ENCODE measurements at places on chromosomes 1 and 21.

DNA sequence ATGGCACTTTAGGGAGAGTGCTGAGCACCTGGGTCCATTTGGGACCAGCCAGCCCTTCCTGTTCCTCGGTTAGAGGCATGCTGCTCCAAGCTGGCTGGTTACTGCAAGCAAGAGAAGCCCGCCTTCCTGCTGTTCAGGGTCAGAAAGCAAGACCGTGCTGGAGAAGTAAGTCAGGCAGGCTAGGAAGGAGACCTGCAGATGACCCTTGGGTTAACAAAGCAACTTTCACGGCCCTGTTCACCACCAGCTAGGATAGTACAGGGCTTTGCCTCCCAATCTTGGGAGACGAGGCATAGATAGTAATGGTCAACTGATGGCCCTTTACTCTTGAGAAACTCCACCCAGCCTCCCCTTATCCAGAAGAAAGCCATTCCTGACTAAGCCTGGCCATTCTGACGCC is 136.1 kb downstream of the DHRS3 start:
- DNase-seq, result no peak

DNA sequence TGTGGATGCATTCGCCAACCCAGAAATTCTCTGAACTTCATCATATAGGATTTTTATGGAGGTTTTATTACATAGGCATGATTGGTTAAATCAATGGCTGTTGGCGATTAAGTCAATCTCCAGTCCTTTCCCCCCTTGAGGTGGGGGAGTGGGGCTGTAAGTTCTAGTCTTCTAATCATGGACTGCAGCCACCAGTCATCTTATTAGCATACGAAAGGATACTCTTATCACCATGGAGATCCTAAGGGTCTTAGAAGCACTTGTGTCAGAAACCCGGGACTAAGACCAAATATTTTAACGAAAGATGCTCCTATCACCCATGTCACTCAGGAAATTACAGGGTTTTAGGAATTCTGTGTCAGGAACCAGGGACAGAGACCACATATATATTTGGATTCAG is 36.3 kb downstream of the SDCCAG8 start:
- DNase-seq, result no peak

DNA sequence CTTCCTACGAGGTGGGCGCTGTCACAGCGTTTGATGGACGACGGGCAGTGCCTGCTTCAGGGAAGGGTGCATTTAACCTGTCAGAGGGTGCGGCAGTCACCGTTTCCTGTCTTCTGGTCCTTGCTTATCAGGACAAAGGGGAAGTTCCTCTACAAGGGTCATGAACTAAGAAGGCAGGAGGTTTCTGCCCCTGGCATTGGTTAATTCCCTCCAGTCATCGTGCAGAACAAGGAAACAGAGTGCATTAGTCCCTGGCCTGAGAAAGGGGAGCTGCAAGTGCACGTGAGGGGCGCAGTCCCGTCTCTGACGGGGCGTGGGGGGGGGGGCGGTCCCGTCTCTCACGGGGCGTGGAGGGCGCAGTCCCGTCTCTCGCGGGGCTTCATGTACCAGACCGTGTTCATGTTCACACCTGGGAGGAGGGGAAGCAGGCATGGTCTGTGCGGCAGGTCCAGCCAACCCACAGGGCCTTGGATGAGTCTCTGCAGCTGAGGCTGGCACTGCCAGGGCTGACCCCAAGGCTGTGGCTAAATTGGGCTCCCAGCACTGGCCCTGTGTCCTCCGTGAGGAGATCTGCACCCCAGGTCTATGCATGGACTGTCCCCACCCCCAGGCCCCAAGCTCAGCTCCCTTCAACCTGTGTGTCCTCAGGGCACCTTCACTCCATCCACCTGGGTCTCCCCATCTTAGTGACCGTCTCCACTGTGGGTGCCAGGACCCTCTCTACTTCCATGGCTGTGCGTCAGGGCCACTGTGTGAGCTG is 89.2 kb upstream of the COL6A1 start:
- DNase-seq, result no peak

DNA sequence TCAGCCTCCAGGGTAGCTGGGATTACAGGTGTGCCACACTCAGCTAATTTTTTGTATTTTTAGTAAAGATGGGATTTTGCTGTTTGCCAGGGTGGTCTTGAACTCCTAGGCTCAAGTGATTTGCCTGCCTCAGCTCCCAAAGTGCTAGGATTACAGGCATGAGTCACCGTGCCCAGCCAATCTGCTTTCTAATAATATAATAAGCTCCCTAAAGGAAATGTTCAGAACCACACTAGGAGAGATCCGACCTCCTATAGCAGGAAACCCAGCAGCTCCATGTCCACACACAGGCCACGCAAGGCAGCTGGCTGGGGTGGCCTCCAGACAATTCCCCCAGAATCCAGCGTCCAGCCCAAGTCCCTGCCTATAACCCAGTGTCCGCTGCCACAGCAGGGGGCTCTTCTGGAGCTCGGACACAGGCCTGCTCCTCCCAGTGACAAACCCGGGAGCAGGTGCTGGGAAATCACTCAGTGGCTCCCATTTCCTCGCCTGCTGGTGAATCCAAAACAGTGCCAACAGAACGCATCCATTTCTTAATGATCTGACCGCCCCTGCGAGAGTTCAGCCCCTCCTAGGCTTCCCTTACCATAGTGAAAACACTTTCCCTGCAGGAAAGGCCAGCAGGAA is 7.5 kb downstream of the RIPK4 start:
- no peak for DNase-seq

GRCh38 chr21:31343030-31343510 is 991 bp downstream of the TIAM1 start:
- DNase-seq, result no peak

- no peak for DNase-seq
These were observed 240.3 kb upstream of the RAB4A start for GRCh38 chr1:229030630-229031029.

DNA sequence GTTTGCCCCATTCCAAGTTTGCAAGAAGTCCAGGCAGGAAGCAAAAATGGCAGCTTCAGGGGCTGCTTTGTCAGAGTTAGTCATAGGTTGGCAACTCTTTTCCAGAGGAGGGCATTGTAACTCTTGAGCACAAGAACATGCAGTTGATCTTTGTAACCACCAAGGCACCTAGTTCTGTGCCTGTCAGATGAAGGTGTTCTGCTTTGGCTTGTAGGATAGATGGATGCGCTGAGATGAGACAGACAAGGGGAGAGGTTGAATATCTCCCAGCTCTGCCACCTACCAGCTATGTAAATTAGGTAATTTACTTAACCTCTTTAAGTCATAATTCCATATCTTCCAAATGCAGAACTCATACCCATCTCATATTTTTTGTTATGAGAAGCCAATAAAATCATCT is 89.3 kb downstream of the ZNF648 start:
- DNase-seq, result no peak

- no peak for DNase-seq
These were observed 17.9 kb downstream of the CAPZA1 start for GRCh38 chr1:112637254-112638109.

- DNase-seq, result no peak
These were observed 7.5 kb upstream of the FNDC5 start for GRCh38 chr1:32878183-32878582.

DNA sequence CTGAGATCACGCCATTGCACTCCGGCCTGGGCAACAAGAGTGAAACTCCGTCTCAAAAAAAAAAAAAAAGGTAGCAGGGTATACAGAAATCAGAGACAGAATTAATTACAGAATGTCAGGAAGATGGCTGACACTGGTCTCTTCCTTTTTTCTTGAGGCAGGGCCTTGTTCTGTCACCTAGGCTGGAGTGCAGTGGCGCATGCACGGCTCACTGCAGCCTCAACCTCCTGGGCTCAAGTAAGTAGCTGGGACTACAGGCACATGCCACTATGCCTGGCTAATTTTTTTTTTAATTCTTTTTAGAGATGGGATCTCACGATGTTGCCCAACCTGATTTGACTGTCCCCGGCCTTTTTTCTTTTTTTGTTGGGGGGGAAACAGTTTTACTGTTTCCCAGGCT is 16.4 kb downstream of the RNU5D-1 start:
- no peak for DNase-seq
